ENCODE measurements at places on chromosomes 5 and 9.
A peak's percentile ranks its signal among the peaks of the same experiment; 100 is the strongest.

- DNase-seq: no peak
Observed at GRCh38 chr9:133344979-133345378, 3.0 kb downstream of the MED22 start.

GRCh38 chr5:14593326-14594021 lies 11.9 kb downstream of the OTULINL start:
- no peak for DNase-seq

DNA sequence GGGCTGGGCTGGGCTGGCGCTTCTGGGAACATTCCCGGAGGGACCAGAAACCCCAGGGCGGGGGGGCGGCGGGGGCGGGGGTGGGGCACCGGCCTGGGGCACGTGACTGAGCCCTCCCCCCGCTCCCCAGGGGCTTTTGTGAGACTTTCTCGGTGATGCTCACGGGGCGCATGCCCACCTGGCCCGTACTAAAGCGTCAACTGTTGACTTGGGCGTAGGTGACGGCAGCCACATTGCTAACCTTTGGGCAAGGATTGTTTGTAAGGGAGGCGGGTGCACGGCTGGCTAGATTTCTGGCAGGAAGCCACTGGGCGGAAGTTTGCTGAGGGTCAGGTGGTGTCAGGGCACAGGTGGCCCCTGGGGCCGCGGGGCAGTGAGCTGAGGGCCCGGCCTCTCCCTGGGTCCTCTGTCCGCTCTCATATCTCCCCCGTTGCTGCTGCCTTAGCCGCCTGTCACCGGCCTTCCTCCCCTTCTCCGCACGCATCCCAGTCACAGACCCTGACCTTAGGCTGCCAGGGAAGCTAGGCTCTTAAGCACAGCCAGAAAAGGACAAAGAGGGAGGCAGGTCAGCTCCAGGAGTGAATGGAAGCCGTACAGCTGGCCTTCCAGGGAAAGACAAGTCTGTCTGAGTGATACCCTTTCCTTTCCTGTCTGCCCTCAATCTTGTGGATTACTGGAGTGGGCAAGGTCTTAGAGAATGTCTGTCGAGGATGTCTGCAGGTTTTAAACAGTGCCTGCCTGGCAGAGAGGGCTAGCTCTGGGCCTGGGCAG lies 812 bp downstream of the CACFD1 start:
- DNase-seq: peak; percentile 54

GRCh38 chr9:120490888-120491595 lies 88.9 kb downstream of the CDK5RAP2 start:
- no peak for DNase-seq

All from T-helper 17 cell (primary cell).